ENCODE measurements at places on chromosomes 2 and 18. TPM values are rescaled to one million over a fixed set of nuclear protein-coding genes. Genes with fewer than 3 reads are reported as not detected.

- no peak for DNase-seq
These were observed 1.4 kb upstream of the CAB39 start for GRCh38 chr2:230711224-230711623.

DNA sequence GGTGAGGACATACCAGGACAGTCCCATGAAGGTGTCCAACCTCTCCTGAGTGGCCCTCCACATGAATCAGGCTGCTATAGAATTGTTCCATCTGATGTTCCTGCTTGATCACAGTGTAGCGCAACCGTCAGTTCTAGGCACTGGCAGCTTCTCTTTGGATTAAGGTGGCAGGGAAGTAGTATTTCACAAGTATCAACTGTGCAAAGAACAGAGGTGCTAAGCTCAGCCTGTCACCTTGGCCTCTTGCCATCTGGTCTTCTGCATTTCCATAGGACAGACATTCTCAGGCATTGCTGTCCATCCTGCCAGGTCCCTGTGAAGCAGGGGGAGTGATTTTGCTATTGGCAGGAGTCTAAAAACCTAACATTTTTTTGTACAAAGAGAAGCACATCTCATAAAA lies 182.2 kb upstream of the EPAS1 start:
- DNase-seq, result no peak

DNA sequence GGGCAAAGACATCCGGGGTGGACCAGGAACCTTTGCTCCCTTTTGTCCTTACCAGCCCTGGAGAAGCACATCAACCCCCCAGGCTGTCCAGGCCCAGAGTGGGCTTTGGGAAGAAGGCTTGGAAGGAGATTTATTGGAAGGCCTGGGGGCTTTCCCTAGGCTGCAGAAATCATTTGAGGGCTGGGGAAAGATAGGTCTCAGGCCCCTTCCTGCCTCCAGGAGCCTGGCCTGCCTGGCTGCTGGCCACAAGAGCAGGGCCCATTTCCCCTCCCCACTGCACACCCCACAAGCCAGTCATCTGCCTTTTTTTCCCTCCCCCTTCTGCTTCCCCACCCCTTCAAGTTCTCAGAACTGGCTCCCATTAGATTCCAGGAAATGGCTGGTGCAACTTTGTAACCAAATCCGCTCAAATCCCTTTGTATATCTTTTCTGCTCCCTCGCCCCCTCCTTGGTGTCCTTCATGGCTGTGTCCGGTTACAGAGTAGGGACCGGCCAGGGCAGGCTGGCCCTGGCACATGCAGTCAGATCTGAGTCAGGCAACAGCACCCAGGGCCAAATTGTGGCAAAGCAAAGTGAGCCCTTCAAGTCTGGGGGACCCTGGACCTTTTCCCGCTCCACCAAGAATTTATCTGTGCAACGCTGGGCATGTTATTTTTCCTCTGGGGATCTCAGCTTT lies 20.8 kb upstream of the TNP1 start:
- no peak for DNase-seq

DNA sequence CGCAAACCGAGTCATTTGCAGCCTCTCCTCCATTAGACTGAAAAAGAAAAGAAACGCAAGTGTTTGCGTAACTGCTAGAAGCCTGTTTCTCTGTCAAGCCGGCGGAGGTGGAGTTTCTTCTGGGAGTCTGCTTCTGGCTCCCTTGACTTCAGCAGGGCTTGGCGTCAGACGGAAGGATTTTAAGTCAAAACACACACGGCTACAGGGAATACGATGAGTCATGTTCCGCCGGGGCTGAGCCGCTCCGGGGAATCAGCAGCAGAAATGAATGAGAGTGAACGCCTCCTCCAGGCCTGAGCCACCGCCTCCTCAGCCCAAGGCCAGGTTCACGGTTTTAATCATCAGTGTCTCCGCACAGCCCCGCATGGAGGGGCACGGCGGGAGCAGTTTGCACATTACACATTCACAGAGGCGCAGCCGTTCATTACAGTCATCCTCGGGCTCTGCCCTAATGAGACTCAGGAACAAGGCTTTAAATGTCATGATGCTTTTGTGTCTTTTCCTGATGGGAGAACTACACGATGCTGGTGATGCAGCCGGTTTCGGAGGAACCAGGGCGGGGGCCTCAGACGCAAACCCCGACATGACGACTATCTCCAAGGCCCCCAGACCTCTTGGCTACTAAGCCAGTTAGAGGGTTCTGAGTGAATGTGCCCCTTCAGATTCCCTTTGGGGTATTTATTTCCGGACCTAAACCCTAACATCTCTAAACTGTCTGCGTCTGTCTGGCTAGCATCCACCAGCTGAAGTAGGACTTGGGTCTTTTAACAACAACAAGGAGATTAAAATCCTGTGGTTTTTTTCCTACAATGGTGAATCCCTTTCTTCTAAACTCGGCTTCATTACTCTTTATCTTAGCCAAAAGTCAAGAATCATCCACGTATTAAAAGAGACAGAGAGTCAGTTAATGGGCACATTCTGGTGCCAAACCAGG lies 11.1 kb upstream of the SCG2 start:
- no peak for DNase-seq

The GPR39 gene
- not detected for total RNA-seq

GRCh38 chr2:100039291-100039980 lies 103.0 kb downstream of the AFF3 start:
- no peak for DNase-seq

- peak; percentile 6 for DNase-seq
These were observed 551.3 kb upstream of the RAB6C start for GRCh38 chr2:129428086-129428660.

GRCh38 chr18:58856881-58857280 lies 7.8 kb upstream of the ZNF532 start:
- DNase-seq, result no peak
